ENCODE measurements at places on chromosomes 11 and 22.
A peak's percentile ranks its signal among the peaks of the same experiment; 100 is the strongest.

DNA sequence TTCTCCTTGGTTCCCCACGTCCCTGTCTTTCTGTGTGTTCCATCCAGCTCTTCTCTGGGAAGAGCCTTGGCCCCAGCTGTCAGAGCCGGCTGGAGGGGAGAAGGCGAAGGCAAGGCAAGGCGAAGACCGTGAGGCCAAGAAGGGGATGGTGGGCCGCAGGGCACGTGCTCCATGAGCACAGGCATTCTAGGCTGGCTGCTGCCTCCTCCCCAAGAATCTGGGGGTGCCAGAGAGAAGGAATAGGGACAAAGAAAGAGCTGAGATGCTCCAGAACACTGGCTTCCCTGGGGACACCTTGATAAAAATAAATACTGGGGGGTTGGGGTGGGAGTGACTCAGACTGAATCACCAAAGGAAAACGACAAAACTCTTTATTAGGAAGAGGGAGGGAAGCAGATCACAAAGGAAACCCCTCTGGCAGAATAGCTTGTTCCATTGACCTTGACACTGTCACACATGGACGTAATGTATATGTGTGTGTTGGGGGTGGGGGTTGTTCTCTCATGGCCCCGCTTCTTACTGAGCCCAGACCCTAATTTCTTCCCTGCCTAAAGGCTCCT, 52.5 kb downstream of the NECTIN1 start:
- no peak for DNase-seq

DNA sequence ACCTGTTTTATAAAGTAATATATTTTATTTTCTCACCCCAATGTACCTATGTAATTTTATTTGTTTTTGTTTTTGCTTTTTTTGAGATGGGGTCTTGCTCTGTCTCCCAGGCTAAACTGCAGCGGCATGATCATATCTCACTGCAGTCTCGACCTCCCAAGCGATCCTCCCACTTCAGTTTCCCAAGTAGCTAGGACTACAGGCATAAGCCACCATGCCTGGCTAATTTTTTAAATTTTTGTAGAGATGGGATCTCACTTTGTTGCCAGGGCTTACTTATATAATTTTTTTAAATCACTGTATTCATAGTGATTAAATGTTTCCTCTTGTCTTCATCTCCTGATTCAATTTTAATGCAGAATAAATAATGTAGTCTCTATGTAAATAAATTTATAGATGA, 13.2 kb upstream of the DNAJB7 start:
- no peak for DNase-seq

DNA sequence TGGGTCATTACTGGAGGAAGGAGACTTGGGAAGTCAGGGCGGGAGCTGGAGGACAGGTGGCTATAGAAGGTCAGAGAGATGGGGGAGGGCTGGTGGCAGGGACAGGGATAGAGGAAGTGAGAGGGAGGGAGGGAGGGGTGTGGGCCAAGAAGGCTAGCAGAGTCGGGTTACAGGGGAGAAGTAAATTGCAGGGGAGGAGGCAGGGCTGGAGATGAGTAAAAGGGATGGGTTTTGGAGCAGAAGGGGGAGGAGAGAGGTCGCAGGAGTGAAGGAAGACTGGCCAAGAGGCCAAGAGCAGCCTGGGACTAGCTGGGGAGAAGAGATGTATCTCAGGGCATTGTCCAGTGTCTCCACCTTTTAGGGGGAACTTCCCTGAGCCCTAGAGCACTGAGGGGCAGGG, 33.0 kb downstream of the LRRC10B start:
- DNase-seq = no peak

DNA sequence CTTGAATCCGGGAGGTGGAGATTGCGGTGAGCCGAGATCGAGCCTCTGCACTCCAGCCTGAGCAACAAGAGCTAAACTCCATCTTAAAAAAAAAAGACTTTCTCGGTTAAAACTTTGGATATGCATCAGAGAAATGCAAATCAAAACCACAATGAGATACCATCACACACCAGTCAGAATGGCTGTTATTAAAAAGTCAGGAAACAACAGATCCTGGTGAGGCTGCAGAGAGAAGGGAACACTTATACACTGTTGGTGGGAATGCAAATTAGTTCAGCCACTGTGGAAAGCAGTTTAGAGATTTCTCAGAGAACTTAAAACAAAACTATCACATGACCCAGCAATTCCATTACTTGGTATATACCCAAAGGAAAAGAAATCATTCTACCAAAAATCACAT, 619.4 kb upstream of the KIRREL3 start:
- no peak for DNase-seq

DNA sequence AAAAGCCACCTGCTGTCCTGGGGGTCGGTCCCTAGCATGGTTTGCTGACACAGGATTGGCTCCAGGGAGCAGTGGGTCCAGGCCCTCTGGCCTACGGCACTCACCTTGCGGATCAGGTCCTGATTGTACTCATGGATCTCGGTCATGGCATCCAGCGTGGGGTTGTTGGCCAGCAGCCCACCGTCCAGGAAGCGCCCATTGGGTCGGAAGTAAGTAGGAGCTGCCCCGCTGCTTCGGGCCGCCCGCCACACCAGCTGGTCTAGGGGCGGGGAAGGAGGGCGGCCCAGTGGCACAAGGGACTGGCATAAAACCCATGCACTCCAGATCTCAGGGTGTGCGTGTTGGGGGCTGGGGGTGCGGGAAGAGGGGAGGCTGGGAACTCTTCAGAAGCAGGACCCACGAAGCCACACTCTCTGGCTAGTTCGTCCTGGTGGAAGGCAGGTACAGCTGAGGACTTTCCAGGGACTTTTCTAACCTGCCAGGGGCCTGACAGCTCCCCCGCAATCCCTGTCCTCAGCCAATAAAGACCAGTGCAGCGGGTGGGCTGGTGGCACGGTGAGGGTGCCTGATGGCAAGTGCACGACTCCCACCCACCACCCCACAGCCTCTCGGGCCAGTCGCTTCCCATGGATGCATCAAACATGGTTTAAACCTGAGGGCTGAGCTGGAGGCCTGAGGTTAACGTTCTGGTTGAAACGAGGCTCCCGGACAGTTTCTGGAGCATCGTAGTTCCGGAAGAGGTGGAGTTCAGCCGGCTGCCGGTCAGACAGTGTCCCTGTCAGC, 5.1 kb upstream of the BAIAP2L2 start:
- peak; percentile 60 for DNase-seq

- DNase-seq = no peak
These were observed 11.2 kb upstream of the BIRC3 start for GRCh38 chr11:102306048-102306597.

- no peak for DNase-seq
These were observed 282.1 kb downstream of the BRD1 start for GRCh38 chr22:49545606-49546005.

DNA sequence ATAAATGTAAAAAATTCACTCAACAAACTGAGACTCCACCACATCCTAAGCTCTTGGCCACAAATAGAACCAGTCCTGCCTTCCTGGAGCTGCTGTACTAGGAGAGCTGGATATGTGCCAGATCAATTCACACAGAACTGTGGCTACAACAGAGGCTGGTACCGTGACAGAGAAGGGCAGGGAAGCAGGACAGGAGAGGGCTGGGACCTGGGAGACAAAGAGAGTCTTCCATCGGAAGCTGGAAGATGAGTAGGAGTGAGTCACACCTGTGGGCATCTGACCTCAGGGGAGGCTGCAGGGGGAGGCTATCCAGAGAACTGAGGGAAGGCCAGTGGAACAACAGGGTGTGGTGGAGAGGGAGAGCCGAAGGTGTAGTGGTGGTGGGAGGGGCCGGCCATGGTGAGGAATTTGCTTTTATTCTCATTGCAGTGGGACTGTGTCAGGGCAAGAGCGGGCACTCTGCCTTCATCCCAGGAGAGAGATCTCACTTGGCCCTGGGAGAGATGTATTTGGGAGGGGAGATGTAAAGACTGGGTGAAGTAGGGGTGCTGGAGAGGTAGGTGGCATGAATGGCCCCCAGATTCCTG, 1.9 kb upstream of the LTBP3 start:
- peak; percentile 78 for DNase-seq

DNA sequence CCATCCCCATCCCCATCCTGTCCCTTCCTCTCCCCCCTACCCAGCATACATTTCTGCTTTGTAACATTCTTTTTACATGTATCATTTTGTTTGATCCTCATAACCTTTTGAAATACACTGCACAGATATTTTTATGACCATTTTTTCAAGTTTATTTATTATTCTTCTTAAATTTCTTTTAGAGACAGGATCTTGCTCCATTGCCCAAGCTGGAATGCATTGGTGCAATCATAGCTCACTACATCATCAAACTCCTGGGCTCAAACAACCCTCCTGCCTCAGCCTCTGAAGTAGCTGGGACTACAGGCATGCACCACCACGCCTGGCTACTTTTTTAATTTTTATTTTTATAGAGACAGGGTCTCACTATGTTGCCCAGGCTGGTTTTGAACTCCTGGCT, 99.4 kb upstream of the AKIP1 start:
- no peak for DNase-seq

DNA sequence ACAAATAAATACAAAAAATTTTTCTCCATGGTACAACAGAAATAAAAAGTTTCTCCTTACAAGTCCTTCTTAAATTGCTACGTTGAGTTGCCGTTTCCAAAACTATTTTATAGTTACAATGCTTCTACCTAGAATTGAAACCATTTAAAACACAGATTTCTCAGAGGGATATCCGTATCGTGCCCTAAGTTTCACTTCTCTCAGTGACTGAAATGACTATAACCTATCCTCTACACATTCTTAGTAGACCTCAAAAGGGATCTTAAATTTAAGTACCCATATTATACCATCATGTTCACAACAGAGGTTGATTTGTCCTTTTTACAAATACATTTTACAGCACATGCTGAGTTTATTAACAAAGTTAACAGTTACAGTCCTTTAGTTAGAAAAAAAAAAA, 44.1 kb downstream of the USP28 start:
- no peak for DNase-seq
